NCI-H1105 treated with DMSO at 0.1 percent for 48 hours (cell line): ENCODE measurements at places on chromosomes 3 and 15.

- DNase-seq: peak; percentile 7
These were observed 225.6 kb downstream of the TIGIT start for GRCh38 chr3:114519415-114519814.

DNA sequence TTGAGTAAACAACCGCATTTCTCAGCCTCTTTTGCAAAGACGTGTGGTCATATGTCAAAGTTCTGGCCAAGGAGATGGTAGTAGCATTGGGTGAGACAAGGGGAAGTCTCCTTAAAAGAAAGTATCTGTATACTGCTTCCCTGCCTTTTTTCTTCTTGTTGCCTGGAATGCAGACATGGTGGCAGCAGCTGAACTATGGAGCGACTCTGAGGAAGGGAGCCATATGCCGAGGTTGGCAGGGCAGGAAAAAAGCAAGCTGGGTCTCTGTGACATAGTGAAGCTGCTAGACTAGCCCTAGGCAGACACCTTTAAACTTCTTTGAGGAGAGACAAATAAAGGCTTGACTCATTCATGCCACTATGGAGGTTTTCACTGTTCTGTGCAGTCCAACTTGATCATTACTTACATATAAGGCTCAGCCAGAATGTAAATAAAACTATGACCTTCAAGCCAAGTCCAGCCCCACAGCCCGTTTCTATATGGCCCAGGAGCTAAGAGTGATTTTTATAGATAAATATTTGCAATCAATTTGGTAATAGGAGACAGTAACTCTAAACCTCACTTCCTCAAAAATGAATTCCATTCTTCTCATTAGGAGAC is 30.6 kb upstream of the PRICKLE2 start:
- DNase-seq: no peak

GRCh38 chr3:112038863-112039262 is 4.3 kb downstream of the TMPRSS7 start:
- DNase-seq: no peak

DNA sequence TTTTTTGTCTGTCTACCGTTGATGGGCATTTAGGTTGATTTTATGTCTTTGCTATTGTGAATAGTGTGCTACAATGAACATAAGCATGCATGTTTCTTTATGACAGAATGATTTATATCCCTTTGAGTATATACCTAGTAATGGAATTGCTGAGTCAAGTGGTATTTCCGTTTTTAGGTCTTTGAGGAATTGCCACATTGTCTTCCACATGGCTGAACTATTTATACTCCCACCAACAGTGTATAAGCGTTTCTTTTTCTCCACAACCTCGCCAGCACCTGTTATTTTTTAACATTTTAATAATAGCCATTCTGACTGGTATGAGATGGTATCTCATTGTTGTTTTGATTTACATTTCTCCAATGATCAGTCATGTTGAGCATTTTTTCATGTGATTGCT is 89.6 kb upstream of the GALNT15 start:
- DNase-seq: no peak
